Activated T-cell treated with anti-CD3 and anti-CD28 coated beads, Interleukin-2, amount 50 U/mL, for 72 hours (primary cell): ENCODE measurements at places on chromosomes 2 and 18. TPM values are rescaled to one million over a fixed set of nuclear protein-coding genes. Genes with fewer than 3 reads are reported as not detected.

DNA sequence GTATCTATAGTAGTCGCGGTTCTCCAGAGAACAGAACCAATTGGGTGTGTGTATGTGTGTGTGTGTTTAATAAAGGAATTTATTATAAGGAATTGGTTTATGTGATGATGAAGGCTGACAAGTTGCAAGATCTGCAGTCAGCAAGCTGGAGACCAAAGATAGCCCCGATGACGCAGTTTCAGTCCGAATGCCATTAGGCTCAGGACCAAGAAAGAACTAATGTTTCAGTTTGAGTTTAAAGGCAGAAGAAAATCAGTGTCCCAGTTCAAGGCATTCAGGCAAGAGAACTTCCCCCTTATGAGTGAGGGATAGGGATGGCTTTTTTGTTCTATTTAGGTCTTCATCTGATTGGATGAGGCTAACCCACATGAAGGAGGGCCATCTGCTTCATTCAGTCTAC is 221.6 kb downstream of the HNMT start:
- H3K36me3 ChIP-seq: peaks cover 1% of the 10 kb centered on the region
- no peaks in the 10 kb centered on the region for H3K4me1 ChIP-seq
- no peak for DNase-seq
- H3K4me3 ChIP-seq: no peak overlapping the region
- no peaks in the 10 kb centered on the region for H3K27me3 ChIP-seq

GRCh38 chr2:70775141-70775540 is 7.1 kb upstream of the ADD2 start:
- H3K36me3 ChIP-seq: peaks cover 2% of the 10 kb centered on the region
- no peak overlapping the region for H3K27ac ChIP-seq
- H3K27me3 ChIP-seq: peaks cover 27% of the 10 kb centered on the region
- DNase-seq: no peak

DNA sequence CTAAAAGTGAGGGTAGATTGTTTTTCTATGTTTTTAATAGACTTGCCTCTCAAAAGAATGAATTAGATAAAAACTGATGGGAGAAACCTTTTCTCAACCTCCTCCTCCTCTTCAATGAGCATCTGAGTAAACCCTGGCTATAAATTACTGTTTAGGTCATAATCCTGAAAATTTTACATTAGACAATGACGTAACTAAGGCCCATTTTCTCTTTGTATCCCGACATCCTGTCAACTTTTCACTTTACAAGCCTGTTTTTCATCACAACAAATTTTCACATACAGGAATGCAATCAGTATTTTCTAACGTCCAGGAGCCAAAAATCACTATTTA is 1.3 kb downstream of the SPIRE1 start:
- H3K4me1 ChIP-seq: peaks cover 35% of the 10 kb centered on the region
- H3K36me3 ChIP-seq: no peaks in the 10 kb centered on the region
- H3K27ac ChIP-seq: peak overlapping the region; percentile 17
- no peak for DNase-seq

- peaks cover 46% of the 10 kb centered on the region for H3K36me3 ChIP-seq
- H3K4me1 ChIP-seq: peaks cover 16% of the 10 kb centered on the region
- H3K4me3 ChIP-seq: no peak overlapping the region
- H3K27ac ChIP-seq: no peak overlapping the region
- no peak for DNase-seq
Measured at GRCh38 chr2:159860581-159861310, 62.7 kb upstream of the CD302 start.

GRCh38 chr2:232013701-232014353 is 52.3 kb downstream of the DIS3L2 start:
- H3K4me1 ChIP-seq: peaks cover 16% of the 10 kb centered on the region
- H3K4me3 ChIP-seq: no peak overlapping the region
- H3K36me3 ChIP-seq: peaks cover 12% of the 10 kb centered on the region
- H3K27ac ChIP-seq: no peak overlapping the region
- H3K27me3 ChIP-seq: no peaks in the 10 kb centered on the region
- DNase-seq: no peak

GRCh38 chr2:24329700-24330099 is 30.6 kb downstream of the ITSN2 start:
- no peak for DNase-seq
- no peak overlapping the region for H3K27ac ChIP-seq
- H3K4me3 ChIP-seq: no peak overlapping the region
- no peaks in the 10 kb centered on the region for H3K36me3 ChIP-seq

Gene NAT8
- total RNA-seq: not detected
